Temporal lobe (tissue), 4 donors: ENCODE measurements at places on chromosomes 6 and 20. TPM values are rescaled to one million over a fixed set of nuclear protein-coding genes. Genes with fewer than 3 reads are reported as not detected.

Gene NOX3
- total RNA-seq: not detected

Gene SPATA25
- 0.25 TPM for total RNA-seq

Gene DSP
- 9.3 TPM for total RNA-seq

Gene PLCB4
- total RNA-seq: 13.3 TPM

Gene RHAG
- total RNA-seq: 0.49 TPM

Gene BPIFB4
- not detected for total RNA-seq

Gene PDYN
- 4.9 TPM for total RNA-seq

Gene GSTA3
- not detected for total RNA-seq

Gene PKHD1
- under 0.01 TPM for total RNA-seq

Gene FOXA2
- not detected for total RNA-seq

Gene GINS1
- total RNA-seq: 6.4 TPM

Gene JARID2
- 14.3 TPM for total RNA-seq

Gene ADGB
- total RNA-seq: 0.25 TPM
